H7 (cell line): ENCODE measurements at places on chromosomes 7 and 10.

DNA sequence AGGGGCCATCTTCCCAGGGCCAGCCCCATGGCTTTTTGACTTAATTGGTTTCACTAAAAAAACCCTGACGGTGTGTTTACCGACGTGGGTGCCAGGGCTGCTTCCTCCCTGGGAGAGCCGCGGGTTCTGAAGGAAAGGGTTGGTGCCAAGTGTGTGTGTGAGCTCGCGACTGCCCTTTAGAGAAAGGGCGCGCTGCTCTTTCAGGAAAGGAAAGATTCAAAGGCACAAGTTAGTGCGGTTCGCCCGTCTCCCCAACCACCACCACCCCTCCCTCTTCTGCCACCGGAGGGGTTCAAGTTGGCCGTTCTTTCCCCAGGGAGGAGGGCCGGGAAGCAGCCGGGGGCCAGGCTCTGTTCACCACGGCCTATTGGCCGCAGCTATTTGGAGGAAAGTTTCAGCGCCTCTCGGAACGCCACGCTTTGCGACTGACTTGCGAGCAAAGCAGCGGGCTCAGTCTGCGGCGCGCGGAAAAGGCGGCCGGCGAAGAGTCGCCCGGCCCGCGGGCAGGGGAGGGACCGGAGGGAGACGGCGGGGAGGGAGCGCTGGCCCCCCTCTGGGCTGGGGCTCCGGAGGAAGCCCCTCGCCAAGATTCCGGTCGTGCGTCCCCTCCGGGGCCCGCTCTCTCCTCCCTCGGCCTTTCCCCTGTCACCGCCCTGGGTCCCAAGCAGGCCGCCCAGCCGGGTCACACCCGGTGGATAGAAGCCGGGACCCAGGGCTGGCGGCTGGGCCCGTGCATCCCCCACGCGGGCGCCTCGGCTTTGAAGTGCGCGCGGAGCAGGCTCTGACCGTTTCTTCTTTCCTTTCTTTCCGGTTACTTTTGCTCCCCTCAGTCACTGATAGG, 165.9 kb upstream of the PPP1R3A start:
- peak; percentile 78 for DNase-seq

DNA sequence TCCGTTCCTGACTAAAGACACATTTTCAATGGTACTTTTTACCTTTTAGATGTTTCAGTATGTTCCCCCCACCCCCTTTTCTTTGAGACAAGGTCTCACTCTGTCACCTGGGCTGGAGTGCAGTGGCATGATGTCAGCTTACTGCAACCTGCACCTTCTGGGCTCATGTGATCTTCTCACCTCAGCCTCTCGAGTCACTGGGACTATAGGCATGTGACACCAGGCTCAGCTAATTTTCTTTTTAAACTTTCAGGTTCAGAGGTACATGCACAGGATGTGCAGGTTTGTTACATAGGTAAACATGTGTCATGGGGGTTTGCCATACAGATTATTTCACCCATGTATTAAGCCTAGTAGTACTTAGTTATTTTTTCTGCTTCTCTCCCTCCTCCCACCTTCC, 99.3 kb upstream of the RPA3 start:
- no peak for DNase-seq

- DNase-seq: no peak
Measured at GRCh38 chr10:21885940-21886339, 117.6 kb downstream of the DNAJC1 start.

- no peak for DNase-seq
Measured at GRCh38 chr7:148695953-148696352, 2.8 kb upstream of the CUL1 start.

GRCh38 chr10:102919246-102919959, 1.3 kb downstream of the CNNM2 start:
- peak; percentile 55 for DNase-seq

DNA sequence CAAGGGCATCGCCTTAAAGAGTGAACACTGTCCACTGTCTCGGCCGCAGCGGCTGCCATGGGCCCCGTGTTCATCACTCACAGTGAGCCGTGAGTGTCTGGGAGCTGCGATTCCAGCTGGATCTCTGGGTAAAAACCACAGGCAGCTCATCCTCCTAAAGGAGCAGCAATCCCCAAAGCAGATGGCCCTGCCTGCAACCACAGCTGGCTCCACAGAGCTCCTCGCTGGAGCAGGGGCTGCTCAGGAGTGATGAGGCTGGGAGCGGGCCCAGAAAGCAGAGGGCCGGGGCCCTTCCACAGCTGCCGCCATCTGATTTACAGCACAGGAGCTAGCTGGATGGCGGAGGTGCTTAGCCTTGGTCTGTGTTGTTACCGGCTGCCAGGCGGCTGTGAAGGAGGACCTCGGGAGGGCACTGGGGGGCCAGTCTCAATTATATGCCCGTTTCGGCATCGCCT, 6.6 kb upstream of the TMEM184A start:
- DNase-seq: peak; percentile 55

DNA sequence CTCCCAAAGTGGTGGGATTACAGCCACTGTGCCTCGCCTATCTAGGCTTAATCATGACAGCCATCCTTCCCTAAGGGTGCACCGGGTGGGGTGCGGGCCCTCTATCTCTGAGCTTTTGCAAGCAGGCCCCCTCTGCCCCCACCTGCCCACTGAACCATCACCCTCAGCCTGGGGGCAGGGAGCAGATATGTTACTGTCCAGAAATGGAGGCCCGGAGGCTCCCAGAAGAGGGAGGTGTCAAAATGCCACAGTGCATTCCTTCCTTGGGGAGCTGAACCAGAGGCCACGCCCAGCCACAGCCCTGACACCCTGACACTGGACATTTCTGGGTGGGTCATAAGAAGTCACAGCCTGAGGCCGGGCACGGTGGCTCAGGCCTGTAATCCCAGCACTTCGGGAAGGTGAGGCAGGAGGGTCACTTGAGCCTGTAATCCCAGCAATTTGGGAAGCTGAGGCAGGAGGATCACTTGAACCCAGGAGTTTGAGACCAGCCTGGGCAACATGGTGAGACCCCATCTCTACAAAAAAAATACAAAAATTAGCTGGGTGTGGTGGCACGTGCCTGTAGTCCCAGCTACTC, 129.8 kb upstream of the TNRC18 start:
- peak; percentile 30 for DNase-seq

- DNase-seq: peak; percentile 11
Measured at GRCh38 chr7:13920053-13920697, 69.3 kb downstream of the ETV1 start.

- DNase-seq: no peak
Measured at GRCh38 chr10:119316729-119317097, 109.3 kb downstream of the GRK5 start.

GRCh38 chr10:29669149-29669548, 34.4 kb upstream of the SVIL start:
- DNase-seq: no peak

- DNase-seq: no peak
Measured at GRCh38 chr7:20224025-20224424, 6.8 kb upstream of the MACC1 start.
